ENCODE measurements at places on chromosomes 11 and 22.

- DNase-seq = no peak
These were observed 25.9 kb upstream of the PDE2A start for GRCh38 chr11:72700146-72700545.

DNA sequence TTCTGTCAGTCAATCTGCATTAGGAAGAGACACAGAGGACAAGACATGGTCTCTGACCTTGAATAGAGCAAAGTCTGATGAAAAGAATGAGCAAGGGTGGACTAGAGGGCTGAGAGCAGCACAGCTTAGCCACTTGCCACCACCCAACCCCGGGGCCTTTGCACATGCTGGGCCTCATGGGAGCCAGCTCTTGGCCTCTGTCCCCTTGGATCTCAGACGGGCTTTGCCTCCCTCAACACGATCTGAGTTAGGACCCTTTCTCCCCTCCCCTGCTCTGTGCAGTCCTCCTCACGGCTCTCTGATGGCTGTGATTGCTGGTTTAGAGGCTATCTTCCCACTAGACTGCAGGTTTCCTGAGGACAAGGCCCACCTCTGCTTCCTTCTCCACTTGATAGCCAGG, 131.6 kb upstream of the B3GAT1 start:
- DNase-seq = no peak

DNA sequence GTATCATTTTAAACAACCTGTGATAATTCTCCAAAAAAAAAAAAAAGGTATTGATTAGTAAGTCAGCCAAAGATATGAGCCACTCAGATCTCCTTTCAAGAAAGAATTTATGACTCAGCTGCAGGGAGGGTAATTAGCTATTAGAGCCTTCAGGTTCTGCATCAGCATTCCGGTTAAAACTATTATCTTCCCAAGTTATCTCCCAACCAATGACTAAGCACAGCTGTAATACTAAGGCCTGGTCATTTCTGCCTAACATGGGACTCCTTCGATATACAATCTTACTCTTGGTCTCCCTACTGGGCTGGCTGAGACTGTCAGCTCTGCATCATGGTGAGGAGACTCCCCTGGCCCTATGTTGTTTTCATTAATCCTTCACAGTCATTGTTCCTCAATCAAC, 60.4 kb downstream of the SBF2 start:
- no peak for DNase-seq

- DNase-seq = peak; percentile 30
These were observed 3.5 kb downstream of the CBX7 start for GRCh38 chr22:39148727-39149535.

Measured in hematopoietic multipotent progenitor cell treated with erythropoietin and hydrocortisone succinate and interleukin-3 and kit ligand, for 8 days (in vitro differentiated cells).